HT1080 (cell line): ENCODE measurements at places on chromosomes 11 and 22.

GRCh38 chr11:93196816-93197379, 893 bp downstream of the SLC36A4 start:
- no peak for DNase-seq

GRCh38 chr11:116505298-116506262, 267.2 kb downstream of the BUD13 start:
- DNase-seq = no peak

GRCh38 chr11:14645015-14645912, 1.7 kb downstream of the PDE3B start:
- no peak for DNase-seq

GRCh38 chr11:122843281-122844141, 5.2 kb downstream of the CRTAM start:
- no peak for DNase-seq

DNA sequence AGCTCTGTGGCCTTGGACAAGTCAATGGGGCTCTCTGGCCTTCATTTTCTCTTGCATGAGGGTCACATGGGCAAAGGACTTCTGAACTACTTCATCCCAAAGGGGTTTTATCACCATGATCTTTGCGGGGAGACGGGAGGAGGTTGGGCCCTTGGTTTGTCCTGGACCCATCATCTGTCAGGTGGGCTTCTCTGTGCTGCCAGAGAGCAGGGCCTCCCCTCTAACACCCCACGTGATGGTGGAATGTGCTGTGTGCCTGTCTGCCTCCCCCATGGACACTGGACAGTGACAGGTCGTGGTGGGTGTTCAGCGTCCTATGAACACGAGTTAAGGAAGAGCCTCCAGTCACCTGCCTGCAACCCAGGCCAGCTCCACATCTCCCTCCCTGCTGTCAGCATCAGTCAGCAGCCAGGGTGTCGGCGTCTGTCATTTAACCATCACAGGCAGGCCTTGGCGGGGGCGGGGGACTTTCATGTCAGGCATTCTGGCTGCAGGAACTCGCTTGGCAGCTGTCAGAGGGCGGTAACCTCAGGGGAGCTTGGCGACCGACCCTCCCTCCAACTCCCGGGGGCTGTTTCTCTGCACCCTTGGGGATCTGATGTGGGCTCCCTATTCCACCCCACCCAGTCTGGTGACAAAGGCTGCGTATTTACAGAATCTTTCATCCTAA, 2.6 kb upstream of the SUN2 start:
- no peak for DNase-seq

DNA sequence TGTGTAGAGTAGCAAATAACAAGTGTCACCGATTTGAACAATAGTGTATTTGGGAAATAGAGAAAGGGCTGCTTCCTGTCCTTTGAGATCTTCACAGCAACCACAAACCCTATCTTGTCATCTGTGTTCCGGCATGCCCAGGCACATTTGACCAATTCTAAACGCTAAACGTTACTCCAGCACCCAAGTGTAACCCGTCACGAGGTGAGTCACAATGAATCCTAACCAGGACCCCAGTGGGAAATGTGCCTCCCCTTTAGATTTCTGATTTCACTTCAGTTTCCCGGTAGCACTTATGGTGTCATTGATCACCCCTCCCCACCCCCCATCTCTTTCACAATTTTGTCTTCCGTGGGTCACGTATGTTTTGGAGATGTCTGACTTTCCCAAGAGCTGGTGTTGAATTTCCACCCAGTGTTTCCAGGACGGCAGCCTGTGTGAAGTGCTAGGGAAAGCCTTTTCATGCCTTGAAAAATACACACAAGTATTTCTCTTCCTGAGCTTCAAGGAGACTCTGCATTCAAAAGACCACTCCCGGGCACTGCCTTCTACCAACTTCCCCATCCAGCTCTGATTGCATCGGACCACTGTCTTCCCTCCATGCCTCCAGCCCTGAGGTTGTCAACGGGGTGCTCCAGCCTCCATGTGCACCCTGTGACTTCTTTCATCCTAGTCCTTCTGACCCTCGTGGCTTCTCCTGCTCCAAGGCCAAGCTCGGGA, 10.5 kb upstream of the C11orf24 start:
- DNase-seq = no peak

DNA sequence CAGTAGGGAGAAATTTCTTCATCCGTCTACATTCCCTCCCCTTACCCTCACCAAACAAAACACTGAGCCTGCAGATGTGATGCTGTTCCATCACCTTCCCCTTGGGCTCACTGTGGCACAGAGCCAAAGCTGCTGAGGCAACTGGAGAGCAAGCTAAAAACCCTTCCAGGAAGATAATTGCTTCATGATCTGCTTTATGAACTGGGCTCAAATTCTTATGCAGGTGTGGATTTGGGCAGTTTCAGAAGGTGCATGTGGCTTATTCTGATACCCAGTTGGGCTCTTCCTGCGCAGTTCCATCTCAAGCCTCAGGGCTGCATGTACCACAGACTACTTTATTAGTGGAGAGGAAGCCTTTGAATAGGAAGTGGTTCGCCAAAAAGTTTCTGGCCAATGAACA, 58.3 kb downstream of the AAMDC start:
- no peak for DNase-seq

DNA sequence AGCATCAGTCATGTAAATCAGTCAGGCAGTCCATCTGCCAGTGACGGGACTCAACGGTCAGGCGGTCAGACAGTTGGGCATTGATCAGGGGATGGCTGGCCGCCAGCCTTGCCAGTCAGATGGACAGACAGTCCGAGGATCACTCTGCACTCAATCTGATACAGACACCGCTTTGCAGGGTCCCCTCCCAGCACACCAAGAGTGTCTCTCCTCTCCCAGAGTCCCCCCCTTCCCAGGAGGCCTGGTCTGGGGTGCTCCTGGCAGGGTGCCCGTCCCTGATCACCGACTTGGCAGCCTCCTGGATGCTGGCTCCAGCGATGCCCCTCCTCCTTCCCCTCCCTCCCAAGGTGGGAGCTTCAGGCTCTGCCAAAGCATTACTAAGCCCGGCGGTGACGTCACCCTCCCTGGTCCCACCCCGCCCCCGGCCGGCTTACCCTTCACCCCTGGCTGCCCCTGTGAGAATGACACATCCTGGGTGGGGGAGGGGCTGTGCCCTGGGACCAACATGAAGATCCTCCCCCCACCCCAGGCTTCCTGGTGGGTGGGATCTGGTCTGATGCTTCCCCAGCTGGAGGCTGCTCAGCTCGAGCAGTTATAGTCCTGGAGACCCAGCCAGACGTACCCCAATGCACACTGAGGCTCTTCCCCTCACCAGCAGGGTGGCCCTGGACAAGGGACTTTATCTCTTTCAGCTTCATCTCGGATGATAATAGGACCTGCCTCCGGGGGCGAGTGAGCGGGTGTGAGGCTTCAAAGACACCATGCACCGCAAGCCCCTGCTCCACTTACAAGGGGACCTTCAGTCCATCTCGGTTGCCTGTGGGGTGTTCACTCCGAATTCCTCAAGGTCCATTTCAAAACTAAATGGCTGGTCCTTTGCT, 69.2 kb downstream of the CD82 start:
- peak; percentile 72 for DNase-seq

DNA sequence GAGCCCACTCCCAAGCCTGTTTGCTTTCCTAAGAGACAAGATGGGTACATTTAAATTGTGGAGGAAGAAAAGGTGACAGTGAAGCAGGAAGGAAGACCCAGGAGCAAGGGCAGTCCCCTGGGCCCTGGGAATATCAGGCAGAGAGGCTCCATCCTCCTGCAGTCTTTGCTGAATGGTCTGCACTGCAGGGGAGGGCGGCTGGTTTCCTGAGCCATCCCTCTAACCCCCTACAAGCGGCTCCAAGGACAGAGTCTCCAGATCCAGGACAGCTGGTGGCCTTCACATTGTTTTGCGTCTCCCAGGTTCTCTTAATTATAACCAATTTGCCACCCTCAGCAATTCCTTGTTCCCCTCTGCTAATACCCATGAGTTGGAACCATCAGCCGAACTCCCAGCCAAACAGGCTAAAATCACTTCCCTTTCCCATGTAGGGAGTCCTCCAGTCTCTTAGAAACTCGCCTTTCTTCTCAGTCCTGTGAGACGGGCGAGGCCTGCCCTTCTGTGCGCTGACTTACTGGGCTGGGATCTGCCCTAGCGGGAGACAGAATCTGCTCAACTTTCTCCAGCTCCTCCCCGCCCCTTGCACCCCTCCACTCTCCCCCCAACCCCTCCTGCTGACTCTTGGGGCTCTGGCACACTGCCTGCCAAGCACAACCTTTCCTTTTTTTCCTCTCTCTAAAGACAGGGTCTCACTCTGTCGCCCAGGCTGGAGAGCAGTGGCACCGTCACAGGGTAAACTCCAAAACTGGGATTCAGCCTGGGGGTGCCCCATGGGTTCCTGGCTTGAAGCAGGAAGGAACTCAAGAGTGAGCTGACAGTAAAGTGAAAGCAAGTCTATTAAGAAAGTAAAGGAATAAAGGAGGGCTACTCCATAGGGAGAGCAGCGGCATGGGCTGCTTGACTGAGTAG, 53.4 kb upstream of the EMID1 start:
- DNase-seq = no peak

GRCh38 chr22:22344430-22344829, 99.8 kb downstream of the VPREB1 start:
- no peak for DNase-seq

DNA sequence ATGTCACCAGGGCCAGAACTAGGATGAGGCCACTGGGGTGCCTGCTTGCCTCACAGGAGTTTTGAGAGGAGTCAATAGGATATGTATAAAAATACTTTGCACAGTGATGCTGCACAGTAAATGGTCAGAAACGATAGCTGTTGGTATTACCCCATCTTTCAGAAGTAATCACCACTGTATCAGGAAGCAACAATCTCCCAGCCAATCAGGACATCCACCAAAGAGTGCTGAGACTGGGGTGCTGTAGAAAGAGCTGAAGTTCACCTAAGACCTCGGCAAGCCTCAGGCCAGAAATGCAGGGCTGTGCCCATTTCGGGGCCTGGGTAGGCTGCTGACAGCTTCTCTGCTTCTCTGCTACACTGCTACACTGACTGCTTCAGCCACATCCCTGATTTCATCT, 17.4 kb downstream of the LMO2 start:
- no peak for DNase-seq

DNA sequence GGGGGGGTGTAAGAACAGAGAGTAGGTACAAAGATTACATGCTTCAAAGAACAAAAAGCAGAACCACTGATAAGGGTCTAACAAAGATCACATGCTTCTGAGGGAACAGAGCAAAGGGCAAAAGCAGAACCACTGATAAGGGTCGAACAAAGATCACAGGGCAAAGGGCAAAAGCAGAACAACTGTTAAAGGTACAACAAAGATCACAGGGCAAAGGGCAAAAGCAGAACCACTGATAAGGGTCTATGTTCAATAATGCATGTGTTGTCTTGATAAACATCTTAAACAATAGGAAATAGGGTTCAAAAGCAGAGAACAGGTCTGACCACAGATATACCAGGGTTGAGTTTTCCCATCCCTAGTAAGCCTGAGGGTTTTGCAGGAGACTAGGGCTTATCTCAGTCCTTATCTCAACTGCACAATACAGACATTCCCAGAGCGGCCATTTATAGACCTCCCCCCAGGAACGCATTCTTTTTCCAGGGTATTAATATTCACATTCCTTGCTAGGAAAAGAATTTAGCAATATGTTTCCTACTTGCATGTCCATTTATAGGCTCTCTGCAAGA, 81.9 kb upstream of the PGR start:
- DNase-seq = no peak

- DNase-seq = no peak
These were observed 15.0 kb upstream of the BBS1 start for GRCh38 chr11:66495401-66495854.

GRCh38 chr11:27353593-27354358, 9.2 kb downstream of the CCDC34 start:
- no peak for DNase-seq

DNA sequence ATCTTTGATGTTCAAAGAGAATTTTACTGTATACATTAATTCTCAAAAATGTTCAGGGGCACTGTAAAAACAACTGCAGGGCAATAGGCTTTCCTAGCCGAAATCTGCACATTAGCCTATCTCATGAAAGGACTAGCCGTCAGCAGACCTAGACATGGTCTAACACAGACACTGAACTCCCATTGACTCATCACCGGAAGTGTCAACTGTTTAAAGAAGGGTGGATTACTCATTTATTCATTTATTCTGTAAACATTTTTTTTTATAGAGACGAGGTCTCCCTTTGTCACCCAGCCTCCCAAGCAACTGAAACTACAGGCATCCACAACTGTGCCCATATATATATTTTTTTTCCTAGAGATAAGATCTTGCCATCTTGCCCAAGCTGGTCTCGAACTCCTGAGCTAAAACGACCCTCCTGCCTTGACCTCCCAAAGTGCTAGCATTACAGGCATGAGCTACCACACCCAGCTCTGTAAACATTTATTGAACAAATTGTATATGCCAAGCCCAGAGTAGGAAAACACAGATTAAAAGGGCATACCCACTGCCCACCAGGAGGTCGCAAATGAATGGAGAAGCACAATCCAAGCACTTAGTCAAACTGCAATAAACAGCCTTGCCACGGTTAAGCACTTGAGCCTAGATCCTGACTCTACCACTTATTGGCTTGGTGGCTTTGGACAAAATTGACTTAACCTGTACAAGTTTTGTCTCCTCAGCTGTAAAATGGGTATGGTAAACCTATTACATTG, 26.6 kb downstream of the RAB30 start:
- peak; percentile 88 for DNase-seq

GRCh38 chr22:31162015-31162765, 2.2 kb downstream of the RNF185 start:
- no peak for DNase-seq

- DNase-seq = peak; percentile 38
These were observed 1.8 kb downstream of the CELF1 start for GRCh38 chr11:47551086-47551485.

DNA sequence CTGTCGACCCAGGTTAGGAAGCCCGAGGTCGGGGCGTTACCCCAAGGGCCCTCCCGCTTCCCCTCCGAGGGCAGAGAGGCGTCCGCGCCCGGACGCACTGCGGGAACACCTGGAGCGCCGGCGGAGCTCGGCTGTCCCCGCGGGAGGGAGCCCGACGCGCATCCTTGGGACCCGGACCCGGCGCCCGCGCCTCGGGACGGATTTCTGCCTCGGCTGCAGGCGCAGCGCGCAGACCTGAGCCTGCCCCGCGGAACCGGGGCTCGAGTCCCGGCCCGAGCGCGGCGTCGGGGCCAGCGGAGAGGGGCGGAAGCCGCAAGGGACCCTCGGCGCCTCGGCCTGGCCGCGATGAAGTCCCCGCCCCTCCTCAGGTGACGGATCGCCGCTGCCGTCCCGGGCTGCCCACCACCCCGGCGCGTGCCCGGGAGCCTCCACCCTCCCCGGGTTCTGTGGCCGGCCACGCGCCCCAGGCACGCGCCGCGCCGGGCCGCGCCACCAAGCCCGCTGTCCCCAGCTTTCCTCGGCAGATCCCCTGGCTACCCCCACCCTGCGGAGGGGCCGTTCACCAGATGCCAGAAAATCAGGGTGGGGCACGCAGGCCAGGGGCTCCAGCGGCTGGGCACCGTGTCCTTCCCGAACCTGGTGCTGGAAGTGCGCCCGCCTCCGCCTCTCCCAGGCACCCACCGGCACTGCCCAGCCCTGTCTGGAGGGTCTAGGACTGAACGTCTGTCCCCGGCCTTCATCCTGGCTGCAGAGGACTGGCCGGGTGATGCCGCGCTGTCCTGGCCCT, 410 bp downstream of the GLB1L3 start:
- DNase-seq = no peak
